Stimulated activated CD8-positive, alpha-beta memory T cell treated with anti-CD3 and anti-CD28 coated beads, Interleukin-4, amount 100 ng/mL, for 4 hours (primary cell): ENCODE measurements at places on chromosomes 3 and 15.

DNA sequence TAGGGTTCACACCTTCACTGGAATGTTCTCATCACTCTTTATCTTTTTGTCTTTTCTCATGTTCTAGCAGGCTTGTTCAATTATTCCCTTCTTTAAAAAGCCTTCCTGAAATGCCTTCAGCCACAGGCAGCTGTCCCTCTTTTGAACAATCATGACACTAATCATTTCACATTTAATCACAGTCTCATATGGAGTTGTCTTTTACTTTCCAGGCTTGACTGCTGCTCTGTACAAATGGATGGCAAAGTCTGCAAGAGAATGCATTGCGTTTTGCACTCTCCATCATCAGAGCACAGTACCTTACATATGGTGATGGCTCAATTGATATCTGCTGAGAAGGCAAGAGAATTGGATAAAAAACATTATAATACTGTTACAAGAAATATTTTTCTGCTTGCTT, 529.8 kb downstream of the DIPK2A start:
- DNase-seq, result no peak

- no peak for DNase-seq
These were observed 168.6 kb downstream of the SOX2 start for GRCh38 chr3:181880331-181880730.

DNA sequence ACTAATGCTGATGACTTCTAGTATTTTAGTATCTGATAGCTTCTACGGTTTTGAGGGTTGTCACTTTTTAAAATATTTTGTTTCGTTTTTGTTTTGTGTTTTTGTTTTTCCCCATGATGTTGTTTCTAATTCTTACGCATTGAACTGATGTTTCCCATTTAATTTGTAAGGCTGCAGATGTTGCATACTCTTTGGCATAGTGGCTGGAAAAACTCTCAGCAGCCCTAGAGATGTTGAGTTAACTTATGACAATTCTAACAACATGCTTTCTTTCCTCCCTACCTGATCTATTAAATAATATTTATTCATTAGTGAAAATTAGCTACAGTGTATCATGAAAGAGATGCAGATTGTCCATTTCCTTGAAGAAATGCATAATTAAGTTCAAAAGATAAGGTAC, 559.3 kb upstream of the GRM7 start:
- DNase-seq, result no peak

GRCh38 chr3:50204804-50205412, at the start of gene SLC38A3:
SLC38A3 (plus strand) TSS chr3:50205271; CDS start chr3:50214200, 8,929 bp downstream.
- no peak for DNase-seq

GRCh38 chr3:12230406-12230805, 58.5 kb upstream of the PPARG start:
- no peak for DNase-seq

GRCh38 chr3:32937331-32937730, 14.1 kb upstream of the CCR4 start:
- DNase-seq, result no peak

GRCh38 chr15:90595763-90596155, 66.0 kb downstream of the CRTC3 start:
- DNase-seq, result no peak

GRCh38 chr3:189688262-189688661, 57.1 kb downstream of the TP63 start:
- no peak for DNase-seq

DNA sequence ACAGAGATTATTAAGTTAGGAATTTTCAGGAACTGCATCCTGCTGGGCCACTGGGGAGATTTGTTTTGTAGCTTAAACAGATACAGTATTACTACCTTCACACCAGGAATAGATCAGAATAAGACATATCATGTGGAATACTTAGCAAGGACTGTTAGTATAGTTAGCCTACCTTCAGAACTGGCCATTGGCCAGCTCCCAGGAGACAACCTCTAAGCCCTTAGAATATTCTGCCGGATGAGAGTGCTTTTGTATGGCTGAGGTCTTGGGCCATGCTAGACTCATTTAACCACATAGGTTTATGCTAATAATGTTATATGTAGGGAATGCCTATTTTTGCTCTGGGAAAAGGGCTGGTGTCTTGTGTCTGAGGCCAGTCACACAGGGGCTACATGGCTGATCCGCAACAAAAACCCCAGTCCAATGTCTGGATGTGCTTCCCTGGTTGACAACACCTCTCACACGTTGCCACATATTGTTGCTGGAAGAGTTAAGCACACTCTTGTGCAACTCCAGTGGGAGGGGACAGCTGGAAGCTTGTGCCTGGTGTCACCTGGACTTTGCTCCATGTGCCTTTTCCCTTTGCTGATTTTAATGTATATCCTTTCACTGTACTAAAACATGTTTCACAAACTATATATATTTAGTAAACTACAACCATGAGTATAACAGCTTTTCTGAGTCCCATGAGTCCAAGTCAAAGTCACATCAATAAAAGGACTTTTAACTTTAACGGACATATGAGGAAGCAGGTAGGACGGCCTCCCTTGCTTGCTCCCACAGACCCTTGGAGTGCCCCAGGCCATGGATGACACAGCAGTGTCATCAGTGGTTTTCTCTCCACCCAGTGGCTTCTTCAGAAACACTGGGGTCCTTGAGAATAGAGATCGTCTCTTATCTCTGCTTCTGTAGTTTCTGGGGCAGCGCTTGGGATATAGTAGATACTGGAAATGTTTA, 118.0 kb upstream of the C3orf80 start:
- no peak for DNase-seq

DNA sequence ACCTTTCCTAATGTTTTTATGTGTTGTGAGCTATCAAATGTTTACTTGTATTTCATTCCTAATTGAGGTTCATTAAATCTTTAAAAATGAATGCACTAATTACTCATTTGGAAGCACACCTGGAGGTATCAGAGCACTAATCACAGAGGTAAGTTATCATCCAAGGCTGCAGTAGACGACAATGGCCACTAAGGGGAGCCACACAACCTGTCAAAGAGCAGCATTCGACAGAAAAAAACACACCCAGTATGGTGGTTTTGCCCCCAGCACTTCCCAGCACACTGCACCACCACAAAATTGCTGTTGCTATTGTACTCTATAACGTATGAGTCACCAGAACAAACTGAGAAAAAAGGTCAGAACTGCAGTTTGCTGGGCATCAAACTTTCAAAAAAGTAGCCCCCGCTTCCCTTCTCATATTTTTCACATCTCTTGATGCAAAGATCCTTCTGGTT, 205.9 kb upstream of the IGF1R start:
- DNase-seq, result no peak

DNA sequence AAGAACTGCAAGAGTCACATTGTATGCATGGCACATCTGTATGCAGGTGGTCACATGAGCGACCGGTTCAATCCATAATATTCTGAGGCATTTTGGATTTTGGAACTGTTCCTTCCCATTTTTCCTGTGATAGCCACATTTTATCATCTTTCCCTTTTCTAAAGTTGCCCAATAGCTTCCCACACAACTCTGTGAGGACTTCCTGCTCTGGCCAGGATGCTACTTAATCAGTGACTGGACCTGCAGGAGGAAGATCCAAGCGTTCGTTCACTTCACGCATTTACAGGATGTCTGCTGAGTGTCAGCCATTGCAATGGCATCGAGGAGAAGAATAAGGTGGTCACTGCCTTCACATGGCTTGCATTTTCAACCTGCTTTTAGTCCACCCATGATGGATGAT, 9.8 kb downstream of the KLHL6 start:
- DNase-seq, result no peak

- DNase-seq, result no peak
These were observed 11.4 kb upstream of the RAB11A start for GRCh38 chr15:65857718-65858402.

DNA sequence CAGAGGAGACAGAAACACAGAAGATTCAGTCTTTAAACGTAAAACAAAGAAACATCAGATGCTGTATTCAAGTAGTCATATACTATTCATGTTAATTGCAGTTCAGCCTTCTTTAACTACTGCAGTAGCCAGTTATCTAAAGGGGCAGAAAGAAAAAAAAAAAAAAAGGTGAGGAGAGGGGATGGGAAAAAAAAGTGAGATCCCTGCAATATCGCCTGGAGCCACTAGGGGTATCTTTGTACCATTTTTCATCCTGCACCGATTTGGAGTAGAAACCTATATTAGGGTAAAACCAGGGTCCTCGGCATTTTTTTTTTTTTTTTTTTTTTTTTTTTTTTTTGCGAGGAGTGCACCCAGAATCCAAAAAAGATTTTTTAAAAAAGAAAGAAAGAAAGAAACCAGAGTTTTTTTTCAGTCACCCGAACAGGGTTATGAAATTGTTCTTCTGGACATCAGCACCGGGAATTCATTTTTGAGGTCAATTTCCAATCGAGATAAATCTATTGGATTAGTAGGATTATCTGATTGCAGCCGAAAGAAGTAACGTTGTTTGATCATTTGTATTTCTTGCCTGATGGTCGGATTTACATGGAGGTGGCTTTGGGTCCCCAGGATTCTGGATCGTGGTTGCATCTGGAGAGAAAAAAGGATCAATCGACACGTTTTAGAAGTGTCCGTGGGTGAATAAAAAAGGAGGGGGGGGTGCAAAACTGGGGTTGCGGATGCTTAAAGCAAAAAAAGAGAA, 186.7 kb downstream of the NLGN1 start:
- DNase-seq, result no peak

- DNase-seq, result no peak
These were observed 12.6 kb downstream of the GHRL start for GRCh38 chr3:10280177-10280529.

DNA sequence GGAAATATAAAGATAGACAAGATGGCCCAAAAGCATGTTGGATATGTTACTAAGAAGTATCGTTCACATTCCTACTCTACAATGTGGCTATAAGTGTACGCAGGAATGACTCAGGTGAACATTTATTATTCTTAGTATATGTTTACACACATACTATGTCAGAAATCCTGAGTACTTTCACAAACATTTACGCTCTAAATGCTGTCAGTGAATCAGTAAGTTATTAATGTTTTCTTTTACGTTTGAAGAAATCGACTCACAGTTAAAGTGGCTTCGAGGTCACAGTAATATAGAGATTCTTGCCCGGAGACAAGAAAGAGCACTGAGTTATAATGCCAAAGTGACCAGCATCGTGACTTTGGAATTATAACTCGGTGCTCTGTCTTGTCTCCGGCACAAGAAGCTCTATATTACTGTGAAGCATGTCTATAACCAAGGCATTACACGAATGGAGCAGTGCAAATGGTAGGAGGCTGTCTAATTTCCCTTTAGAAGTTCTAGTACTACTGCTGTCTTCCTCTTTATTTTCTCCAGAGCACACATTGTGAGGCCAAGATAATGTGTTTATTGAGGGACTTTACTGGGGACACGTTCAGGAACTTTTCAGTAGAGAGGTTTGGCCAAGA, 61.8 kb upstream of the P3H2 start:
- no peak for DNase-seq

GRCh38 chr3:33124638-33125037, 10.8 kb downstream of the CRTAP start:
- no peak for DNase-seq

DNA sequence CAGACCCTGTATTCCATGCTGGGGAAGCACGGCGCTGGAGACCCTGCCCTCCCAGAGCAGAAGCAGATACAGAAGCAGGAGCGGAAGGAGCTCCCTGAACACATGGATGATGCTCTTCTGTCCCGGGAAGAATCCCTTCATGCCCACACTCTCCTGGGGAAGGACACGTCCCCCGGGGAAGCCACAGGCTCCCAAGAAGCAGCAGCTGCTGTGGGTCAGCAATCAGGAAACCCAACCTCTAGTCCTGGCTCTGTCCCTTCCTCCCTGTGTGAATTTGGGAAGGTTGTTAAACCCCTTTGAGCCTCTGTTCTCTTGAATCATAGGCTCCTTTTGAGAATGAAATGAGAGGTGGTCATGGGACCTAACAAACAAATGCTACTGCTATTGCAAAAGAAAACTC, 176.2 kb upstream of the TPM1 start:
- no peak for DNase-seq

GRCh38 chr3:123653221-123653682, 68.4 kb upstream of the HACD2 start:
- no peak for DNase-seq

DNA sequence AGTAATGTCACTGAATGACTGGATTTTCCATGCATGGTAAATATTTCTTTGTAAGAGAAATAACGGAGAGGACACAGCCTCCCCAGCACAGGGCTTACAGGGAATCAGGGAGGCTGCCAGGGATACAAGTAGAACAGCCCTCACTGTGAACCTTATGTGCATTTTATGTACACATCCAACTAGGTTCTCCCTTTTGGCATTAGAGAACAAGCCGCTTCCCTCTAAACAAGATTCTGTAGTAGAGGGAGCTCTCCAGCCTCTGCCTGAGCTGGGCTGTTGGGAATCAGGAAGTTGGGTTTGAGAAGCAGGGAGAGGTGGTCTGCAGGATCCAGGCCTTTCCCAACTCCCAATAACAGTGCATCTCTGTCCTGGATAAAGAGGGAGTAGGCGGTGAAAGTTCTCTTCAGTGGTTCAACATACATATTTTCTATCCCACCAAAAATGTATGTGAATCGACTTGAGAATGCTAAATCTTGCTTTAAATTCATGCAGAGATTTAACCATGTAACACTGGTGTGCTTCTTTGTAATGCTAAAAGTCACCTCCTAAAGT, 83.7 kb downstream of the ARNT2 start:
- DNase-seq, result no peak

- no peak for DNase-seq
These were observed 4.0 kb upstream of the GP9 start for GRCh38 chr3:129056451-129057173.

GRCh38 chr15:72196409-72197040, 1.1 kb downstream of the GRAMD2A start:
- DNase-seq, result no peak
